Type B pancreatic cell (in vitro differentiated cells): ENCODE measurements at places on chromosomes 4 and X. TPM values are rescaled to one million over a fixed set of nuclear protein-coding genes. Genes with fewer than 3 reads are reported as not detected.

DNA sequence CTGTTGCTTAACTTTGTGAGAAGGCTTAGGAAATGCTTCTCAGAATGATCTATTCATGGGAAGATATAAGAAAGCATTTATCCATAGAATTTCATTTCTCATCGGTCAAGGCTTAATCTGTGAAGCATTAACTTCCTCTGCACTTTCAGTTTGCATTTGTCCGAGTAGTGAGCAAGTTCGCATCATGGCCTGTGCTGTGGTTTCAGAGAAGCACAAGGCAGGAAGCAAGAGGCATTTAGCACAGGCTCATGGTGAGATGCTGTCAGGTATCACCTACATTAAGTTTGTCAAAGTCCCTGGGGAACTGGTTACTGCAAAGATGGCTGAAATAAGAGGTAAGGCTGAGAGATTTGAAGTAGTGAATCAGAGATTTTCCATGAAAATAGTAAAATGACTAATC lies 244.9 kb downstream of the NAP1L3 start:
- no peak overlapping the region for H3K4me3 ChIP-seq
- no peaks in the 10 kb centered on the region for H3K36me3 ChIP-seq
- H3K27me3 ChIP-seq, result no peaks in the 10 kb centered on the region

Gene MAGEC1
- total RNA-seq, result not detected in 2 replicates

- H3K4me1 ChIP-seq, result no peaks in the 10 kb centered on the region
- H3K4me3 ChIP-seq, result no peak overlapping the region
- no peaks in the 10 kb centered on the region for H3K27me3 ChIP-seq
Observed at GRCh38 chrX:56026815-56027214, 205.3 kb upstream of the KLF8 start.

DNA sequence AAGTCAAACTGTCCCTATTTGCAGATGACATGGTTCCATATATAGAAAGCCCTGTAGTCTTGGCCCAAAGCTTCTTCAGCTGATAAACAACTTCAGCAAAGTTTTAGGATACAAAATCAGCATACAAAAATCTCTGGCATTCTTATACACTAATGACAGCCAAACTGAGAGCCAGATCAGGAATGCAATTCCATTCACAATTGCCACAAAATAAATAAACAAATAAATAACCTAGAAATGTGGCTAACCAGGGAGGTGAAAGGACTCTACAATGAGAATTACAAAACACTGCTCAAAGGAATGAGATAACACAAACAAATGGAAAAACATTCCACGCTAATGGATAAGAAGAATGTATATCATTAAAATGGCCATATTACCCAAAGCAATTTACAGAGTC lies 52.9 kb upstream of the CXCL8 start:
- H3K27ac ChIP-seq, result no peak overlapping the region
- H3K4me1 ChIP-seq, result no peaks in the 10 kb centered on the region
- H3K4me3 ChIP-seq, result no peak overlapping the region
- DNase-seq, result no peak

- H3K4me3 ChIP-seq, result no peak overlapping the region
- no peaks in the 10 kb centered on the region for H3K27me3 ChIP-seq
- DNase-seq, result no peak
- peak overlapping the region; percentile 17 for H3K27ac ChIP-seq
- no peaks in the 10 kb centered on the region for H3K36me3 ChIP-seq
Observed at GRCh38 chr4:185965426-185966384, 103.3 kb upstream of the TLR3 start.

Gene TLR2
- 0.74 and 1.2 TPM in 2 replicates for total RNA-seq

- no peaks in the 10 kb centered on the region for H3K27me3 ChIP-seq
- H3K27ac ChIP-seq, result no peak overlapping the region
- no peaks in the 10 kb centered on the region for H3K4me1 ChIP-seq
- no peaks in the 10 kb centered on the region for H3K36me3 ChIP-seq
- H3K4me3 ChIP-seq, result no peak overlapping the region
Observed at GRCh38 chr4:111360906-111361305, 738.0 kb upstream of the PITX2 start.
